Central memory CD4-positive, alpha-beta T cell (primary cell): ENCODE measurements at places on chromosomes 6 and 20.
A peak's percentile ranks its signal among the peaks of the same experiment; 100 is the strongest.

DNA sequence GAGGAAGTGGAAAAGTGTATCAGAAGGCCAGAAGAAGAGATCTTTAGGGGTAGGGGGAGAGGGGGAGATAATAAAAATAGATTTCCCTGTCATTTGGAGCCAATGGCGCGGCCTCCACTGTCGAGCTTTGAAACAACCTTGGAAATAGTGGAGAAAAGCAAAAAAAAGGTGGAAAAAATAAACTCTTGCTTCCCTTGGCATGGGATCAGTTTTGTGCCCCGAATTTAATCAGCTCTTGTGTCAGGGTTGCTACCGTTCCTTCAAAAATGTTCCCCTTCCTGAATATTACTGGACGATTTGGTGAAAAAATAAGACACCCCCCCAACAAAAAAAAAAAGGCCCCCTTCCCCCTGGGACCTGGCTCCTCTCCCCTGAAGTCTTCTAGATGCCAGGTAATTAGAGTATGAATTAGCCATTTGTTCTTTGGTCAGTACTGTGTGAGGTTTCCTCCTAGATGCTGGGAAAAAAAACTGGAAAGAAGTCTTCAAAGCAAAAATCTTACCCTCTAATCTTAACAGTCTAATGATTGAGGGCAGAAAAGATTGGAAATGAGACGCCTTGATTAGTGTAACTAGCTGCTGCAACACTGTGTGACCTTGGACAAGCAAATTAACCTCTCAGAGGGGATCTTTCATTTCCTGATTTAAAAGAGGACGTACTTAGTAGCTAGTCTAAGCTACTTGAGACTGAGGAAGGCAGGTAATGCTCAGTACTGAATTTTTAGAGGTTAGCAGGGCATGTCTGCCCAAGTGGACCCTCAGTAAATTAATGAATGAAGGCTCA is 872 bp upstream of the RBM39 start:
- peak; percentile 36 for DNase-seq

GRCh38 chr6:46743425-46744158 is 3.1 kb upstream of the ANKRD66 start:
- DNase-seq, result no peak

GRCh38 chr6:99613409-99613704 is 6.7 kb downstream of the PRDM13 start:
- DNase-seq, result no peak

- no peak for DNase-seq
Measured at GRCh38 chr6:20918868-20919267, 384.6 kb downstream of the CDKAL1 start.

- DNase-seq, result no peak
Measured at GRCh38 chr20:39474879-39475278, 512.7 kb downstream of the DHX35 start.

DNA sequence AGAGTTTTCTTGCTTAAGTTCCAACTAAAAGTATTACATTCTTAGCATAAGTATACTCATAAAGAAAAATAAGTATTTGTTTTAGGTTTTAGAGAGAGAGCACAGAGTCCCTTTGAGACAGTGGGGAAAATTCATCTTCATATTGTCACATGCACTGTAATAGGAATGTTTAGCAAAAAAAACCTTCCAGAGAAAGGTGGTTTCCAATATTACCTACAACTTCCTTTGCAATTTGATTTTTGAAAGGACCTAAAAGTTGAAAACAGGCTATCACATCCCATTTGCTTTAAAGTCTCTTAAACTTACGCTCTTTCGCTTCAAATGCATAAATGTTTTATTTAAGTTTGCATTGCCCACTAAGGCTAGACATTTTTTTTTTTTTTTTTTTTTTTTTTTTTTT is 86.4 kb downstream of the OPRM1 start:
- no peak for DNase-seq

DNA sequence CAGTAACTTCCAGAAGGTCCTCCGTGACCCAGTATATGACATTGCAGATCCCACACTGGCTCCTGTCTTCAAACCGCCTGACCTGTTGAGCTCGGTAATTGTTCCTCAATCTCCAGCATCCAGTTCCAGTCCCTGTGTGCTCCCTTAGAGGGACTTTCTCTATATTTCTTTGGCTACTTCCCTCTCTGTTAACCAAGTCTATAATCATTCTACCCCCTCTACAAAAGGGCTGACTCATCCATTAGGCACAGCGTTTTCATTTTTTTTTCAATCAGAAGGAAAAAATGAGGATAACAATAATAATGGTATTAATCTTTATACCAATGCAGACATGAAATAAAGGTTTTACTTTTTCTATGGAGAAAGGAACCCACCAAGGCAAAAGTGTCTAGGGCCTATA is 69.3 kb downstream of the FAM229B start:
- no peak for DNase-seq

- no peak for DNase-seq
Measured at GRCh38 chr6:13053006-13053461, 275.3 kb downstream of the TBC1D7 start.
